ENCODE measurements at places on chromosomes 7 and 10.

- no peaks in the 10 kb centered on the region for H3K4me1 ChIP-seq
- H3K4me3 ChIP-seq = no peak overlapping the region
- no peaks in the 10 kb centered on the region for H3K27me3 ChIP-seq
- no peak for DNase-seq
Measured at GRCh38 chr10:88280518-88280917, 302.6 kb downstream of the RNLS start.

DNA sequence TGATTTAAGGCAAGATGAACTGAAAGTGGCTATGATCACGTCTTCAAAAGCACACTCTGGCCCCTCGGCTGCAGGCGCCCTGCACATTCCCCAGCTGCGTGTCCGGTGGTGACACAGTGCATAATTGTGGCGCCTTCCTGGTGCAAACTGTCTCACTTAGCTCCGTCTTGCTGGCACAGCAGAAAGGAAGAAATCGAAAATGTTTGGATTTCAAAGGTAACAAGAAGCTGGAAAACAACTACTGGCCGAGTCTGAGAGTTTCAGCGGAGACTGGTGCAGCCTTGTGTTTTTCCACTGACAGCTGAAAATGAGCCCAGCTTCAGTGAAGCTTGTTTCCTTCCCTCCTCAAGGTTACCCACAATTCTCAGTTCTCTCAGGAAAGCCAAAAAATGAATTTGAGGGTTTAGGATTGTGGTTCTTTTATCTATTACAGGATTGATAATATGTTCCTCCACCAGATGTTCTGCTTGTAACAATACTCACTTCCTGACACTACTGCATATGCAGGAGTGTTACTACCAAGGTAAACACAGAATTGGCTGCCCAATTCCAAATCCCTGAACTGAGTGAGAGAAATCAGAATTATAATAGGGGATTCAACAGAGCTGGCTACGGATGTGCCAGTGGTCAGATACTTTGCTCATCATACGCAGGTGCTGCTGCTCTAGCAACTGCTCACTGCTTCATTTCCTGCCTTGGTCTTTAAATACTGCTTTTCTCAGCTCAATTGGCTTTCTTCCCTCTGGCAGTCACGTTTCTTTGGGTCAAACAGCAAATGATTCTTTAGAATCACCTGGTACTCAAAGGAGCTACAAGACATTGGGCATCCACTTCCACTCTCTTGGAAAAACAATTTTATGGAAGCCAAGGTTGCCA lies 63.7 kb downstream of the TRUB1 start:
- H3K27ac ChIP-seq = no peak overlapping the region
- no peaks in the 10 kb centered on the region for H3K36me3 ChIP-seq
- DNase-seq = no peak
- no peak overlapping the region for H3K4me3 ChIP-seq
- H3K27me3 ChIP-seq = no peaks in the 10 kb centered on the region

DNA sequence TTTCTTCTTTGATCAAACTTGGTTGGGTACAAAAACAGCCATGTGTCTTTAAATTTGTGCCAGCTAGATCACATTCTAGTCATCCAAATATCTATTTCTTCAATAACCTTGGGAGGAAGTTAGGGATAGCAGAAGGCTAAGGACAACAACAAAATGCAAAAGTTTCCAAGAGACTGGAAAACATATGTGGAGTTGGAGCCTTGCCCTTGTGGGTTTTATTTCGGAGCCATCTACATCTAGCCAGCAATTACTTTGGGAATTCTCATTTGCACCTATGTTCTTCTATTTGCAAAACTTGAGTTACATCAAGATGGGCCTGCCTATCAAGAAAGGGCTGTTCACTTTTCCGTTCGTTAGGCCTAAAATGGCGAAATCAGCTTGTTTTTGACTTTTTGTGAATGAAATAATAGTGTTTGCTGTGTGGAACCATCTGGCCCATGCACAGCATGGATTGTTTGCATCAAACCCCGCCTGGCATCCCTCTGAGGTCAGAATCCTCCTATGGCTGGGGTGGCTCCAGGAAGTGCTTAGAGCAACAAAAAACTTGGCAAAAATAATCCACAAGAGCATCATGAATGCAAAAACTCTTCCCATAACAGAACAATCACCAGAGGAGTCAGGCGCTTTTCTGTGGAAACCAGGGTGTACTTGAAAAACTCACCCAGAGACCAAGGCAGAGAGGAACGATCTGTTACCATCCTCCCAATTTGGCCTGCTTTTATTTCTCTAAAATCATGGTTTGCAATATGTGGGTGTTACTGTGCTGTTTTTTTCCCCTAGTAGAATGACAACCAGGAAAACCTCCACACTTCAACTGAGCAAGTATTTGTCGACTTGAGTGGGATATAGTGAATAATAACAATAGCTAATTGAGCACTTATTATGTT lies 36.2 kb upstream of the XPNPEP1 start:
- H3K27ac ChIP-seq = no peak overlapping the region
- H3K27me3 ChIP-seq = no peaks in the 10 kb centered on the region
- no peaks in the 10 kb centered on the region for H3K36me3 ChIP-seq
- H3K4me1 ChIP-seq = peaks cover 5% of the 10 kb centered on the region
- DNase-seq = no peak

- no peak overlapping the region for H3K4me3 ChIP-seq
- no peaks in the 10 kb centered on the region for H3K27me3 ChIP-seq
- H3K27ac ChIP-seq = no peak overlapping the region
- H3K4me1 ChIP-seq = peaks cover 3% of the 10 kb centered on the region
Measured at GRCh38 chr7:129642871-129643549, 31.5 kb downstream of the NRF1 start.

DNA sequence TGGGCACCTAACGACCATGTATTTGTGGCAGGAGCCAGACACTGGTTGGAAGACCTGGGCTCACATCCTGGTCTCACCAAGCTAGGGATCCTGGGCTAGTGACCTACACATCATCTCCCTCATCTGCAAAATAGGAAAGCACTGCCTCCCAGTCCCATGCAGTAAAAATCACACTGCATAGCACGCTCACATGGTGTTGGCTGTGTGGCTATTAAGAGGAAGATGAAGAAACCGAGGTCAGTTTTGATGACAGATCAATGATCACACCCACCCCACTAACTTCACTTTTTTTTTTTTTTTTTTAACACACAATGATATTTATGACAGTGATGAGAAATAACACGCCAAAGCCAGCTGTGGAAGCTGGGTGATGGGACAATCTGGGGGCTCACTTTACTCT lies 146.5 kb downstream of the RNF216 start:
- H3K27me3 ChIP-seq = no peaks in the 10 kb centered on the region
- no peak overlapping the region for H3K4me3 ChIP-seq
- H3K4me1 ChIP-seq = peaks cover 35% of the 10 kb centered on the region
- no peak for DNase-seq
- no peak overlapping the region for H3K27ac ChIP-seq

GRCh38 chr10:68599771-68600040 lies 39.6 kb downstream of the TET1 start:
- DNase-seq = no peak
- H3K36me3 ChIP-seq = peaks cover 5% of the 10 kb centered on the region
- peak overlapping the region; percentile 51 for H3K4me3 ChIP-seq
- H3K4me1 ChIP-seq = peaks cover 9% of the 10 kb centered on the region
- no peaks in the 10 kb centered on the region for H3K27me3 ChIP-seq

- H3K4me1 ChIP-seq = no peaks in the 10 kb centered on the region
- peaks cover 2% of the 10 kb centered on the region for H3K36me3 ChIP-seq
- no peak for DNase-seq
- no peak overlapping the region for H3K27ac ChIP-seq
Measured at GRCh38 chr10:89738551-89739209, 37.3 kb downstream of the KIF20B start.

DNA sequence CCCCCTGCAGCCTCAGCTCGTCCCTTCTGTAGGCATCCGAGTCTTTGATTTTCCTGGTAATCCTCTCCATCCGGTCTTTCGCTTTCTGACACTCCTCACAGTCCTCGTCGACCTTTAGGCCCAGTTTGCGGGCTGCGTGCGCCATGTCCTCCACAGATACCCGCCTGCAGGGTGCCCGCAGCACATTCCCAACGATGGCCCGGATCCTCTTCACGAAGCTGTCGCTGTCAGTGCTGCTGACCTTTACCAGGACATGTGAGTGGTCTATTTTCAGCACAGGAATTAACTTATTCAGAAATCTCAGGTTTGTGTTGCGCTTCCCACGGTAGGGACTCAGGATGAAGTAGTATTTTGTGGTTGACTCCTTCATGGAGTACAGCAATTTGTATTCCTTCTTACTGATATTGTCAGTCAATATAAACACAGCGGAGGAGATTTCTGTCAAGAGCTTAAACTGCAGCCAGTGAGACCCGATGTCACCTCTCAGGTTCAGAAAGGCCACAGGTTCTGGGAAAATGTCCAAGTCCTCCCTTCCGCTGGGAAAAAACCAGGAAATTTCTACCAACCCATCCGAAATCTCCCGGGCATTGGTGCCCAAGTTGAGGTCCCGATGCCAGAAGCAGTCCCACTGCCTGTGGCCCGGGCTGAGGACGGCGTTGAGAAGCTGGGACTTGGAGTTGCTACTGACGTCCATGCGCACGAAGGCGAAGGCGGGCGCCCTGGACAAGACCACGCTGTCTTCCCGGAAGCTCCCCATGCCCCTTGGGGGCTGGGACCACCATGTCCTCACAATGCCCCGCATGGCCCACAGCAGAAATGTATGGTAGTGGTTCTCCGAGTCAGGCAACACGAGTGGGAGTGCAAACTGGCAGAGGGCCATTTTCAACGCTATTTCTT lies 8.9 kb upstream of the MRPS24 start:
- H3K27ac ChIP-seq = no peak overlapping the region
- H3K4me3 ChIP-seq = no peak overlapping the region
- peaks cover 2% of the 10 kb centered on the region for H3K4me1 ChIP-seq
- peaks cover 23% of the 10 kb centered on the region for H3K36me3 ChIP-seq
- no peaks in the 10 kb centered on the region for H3K27me3 ChIP-seq
- DNase-seq = no peak

GRCh38 chr7:5332579-5332978 lies 49.8 kb downstream of the SLC29A4 start:
- H3K4me3 ChIP-seq = no peak overlapping the region
- DNase-seq = no peak
- no peaks in the 10 kb centered on the region for H3K27me3 ChIP-seq
- no peaks in the 10 kb centered on the region for H3K4me1 ChIP-seq

DNA sequence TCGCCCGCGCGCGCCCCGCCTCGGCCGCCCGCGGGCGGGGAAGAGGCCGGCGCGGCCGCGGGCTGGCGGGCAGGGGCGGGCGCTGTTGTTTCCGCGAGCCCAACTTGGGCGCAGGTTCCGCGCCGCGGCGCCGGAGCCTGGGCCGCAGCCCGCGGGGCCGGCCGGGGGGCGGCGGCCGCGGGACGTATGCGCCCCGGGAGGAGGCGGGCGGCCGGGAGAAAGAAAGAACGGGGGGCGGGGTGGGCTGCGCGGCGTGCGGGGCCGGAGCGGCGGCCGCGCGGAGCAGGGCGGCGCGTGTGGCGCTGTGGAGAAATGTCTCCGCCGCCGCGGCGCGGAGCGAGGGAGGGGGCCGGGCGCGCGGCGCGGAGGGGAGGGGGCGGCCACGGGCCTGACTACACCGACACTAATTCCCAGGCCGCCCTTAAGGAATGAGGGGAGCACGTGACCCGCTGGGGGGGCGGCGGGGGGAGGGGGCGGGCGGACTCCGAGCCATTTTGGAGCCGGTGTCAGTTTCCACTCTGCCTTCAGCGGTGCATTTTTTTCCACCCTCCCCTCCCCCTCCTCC lies at the start of gene BMI1:
Gene BMI1, plus strand, starts transcription at position 509 of the 565 bp plus-strand sequence. CDS start 5,351 bp downstream, outside the sequence.
- no peak within 1 kb of the TSS for H3K27ac ChIP-seq
- peaks cover 6% of the 10 kb centered on the region for H3K4me1 ChIP-seq
- H3K27me3 ChIP-seq = peaks cover 65% of the 10 kb centered on the region
- DNase-seq = no peak
- no peaks in the 10 kb centered on the region for H3K36me3 ChIP-seq

DNA sequence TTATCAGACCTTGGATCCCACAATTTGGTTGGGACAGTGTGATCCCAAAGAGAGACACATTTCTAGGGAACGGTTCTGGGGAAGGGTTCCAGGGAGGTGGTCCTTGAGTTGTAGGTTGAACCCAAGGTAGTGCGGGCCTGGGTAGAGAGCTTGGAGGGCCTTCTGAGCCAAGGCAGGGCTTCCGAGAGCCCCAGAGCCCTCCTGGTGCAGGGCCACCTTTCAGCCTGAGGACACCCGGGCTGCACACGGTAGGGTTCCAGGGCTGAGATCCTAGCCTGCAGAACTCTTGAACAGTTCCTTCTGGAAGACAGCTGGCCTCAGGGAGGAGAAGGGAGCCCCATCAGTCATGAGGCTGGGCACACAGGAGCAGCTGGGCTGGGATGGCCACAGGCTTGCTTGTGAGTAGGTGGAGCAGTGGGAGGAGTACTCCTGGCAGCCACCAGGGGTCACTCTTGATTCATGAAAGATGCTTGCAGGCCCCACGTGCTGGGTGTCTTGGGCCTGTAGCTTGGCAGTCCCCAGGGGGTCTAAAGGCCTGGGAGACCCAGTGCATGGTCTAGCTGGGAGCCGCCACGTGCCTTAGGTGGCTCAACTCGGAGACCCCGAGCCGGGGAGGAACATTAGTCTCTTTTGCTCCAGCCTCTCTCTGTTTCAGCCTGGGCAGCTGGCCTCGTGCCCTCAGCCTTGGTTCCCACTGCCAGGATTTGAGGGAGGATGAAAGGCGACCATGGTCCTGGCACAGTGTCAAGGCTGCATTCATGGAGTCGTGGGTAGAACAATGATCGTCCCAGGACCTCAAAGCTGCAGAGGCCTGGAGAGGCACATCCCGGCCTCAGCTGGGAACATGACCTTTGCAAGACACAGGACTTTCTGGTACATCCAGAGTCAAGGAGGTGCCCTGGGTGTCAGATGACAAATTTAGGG lies 381.6 kb downstream of the TYW1 start:
- H3K27ac ChIP-seq = no peak overlapping the region
- no peaks in the 10 kb centered on the region for H3K36me3 ChIP-seq
- no peak overlapping the region for H3K4me3 ChIP-seq
- peaks cover 5% of the 10 kb centered on the region for H3K27me3 ChIP-seq
